Ascending aorta (tissue), 2 donors: ENCODE measurements at places on chromosomes 3 and 15. TPM values are rescaled to one million over a fixed set of nuclear protein-coding genes. Genes with fewer than 3 reads are reported as not detected.

DNA sequence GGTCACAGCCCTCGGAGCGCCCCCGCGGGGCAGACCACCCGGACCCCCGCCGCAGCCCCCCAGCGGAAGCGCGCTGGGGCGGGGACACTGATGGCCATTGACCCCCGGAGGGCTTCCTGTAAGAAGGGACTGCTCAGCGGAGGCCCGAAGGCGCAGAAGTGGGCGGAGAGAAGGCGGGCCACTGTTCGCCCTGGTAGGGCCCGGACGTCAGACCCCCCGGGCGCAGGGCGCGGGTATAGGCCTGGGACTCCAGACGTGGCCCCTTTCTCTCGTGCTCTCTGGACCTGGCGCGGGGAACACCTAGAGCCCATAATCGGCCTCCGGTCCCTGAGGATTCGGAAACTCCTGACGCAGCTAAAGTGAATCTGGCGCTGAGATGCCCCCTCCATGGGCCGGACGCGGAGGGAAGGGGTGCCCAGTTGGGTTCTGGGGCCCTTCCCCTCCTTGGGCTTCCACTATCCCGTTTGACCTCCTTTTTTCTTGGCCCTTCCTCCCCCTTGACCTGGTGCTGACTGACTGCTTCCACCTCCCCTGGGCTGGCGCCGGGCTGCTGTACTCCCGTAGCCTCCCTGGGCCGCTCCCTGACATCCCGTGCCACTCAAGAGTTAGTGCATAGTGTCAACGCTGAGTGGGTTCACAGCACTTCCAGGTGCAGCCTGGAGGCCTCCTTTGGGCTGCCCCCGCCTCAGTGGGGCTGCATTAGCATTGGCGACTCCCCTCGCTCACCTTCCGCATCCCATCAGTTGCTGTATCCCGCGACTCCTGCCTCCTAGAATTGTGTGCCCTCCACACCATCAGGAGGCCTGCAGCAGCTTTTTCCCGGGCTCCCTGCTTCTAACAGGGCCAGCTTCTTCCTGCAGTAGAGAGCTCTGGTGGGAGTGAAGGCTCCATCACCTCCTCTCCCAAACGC is 694 bp downstream of the ABTB1 start:
- H3K27me3 ChIP-seq = no peaks in the 10 kb centered on the region
- H3K27ac ChIP-seq = peak overlapping the region; percentile 78
- peak overlapping the region; percentile 89 for H3K4me3 ChIP-seq
- H3K4me1 ChIP-seq = peaks cover 13% of the 10 kb centered on the region

The LMAN1L gene
- not detected for total RNA-seq

- no peak for DNase-seq
- H3K27ac ChIP-seq = no peak overlapping the region
- H3K36me3 ChIP-seq = no peaks in the 10 kb centered on the region
- H3K27me3 ChIP-seq = no peaks in the 10 kb centered on the region
These were observed 32.0 kb upstream of the APEH start for GRCh38 chr3:49641921-49642707.

DNA sequence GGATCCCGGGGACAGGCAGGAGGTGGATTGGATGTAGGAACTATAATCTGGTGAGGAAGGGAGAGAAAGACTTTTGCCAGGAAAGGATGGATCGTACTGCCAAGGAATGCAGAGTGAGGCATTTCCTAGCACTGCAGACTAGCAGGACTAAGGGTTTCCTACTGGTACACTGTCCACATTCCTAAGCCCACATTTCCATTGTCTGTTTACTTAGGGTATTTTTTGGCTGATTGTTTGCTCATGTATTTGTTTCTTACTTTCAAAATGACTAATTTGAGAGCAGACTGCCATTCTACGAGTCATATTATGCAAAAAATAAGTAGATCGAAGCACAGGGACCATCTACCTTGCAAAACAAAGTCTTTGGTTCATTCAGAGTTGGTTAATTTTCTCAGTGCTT is 1029.5 kb upstream of the NR2F2 start:
- no peak overlapping the region for H3K4me3 ChIP-seq
- H3K36me3 ChIP-seq = no peaks in the 10 kb centered on the region
- peaks cover under 1% of the 10 kb centered on the region for H3K4me1 ChIP-seq
- peak overlapping the region; percentile 45 for H3K27ac ChIP-seq
- H3K27me3 ChIP-seq = no peaks in the 10 kb centered on the region

DNA sequence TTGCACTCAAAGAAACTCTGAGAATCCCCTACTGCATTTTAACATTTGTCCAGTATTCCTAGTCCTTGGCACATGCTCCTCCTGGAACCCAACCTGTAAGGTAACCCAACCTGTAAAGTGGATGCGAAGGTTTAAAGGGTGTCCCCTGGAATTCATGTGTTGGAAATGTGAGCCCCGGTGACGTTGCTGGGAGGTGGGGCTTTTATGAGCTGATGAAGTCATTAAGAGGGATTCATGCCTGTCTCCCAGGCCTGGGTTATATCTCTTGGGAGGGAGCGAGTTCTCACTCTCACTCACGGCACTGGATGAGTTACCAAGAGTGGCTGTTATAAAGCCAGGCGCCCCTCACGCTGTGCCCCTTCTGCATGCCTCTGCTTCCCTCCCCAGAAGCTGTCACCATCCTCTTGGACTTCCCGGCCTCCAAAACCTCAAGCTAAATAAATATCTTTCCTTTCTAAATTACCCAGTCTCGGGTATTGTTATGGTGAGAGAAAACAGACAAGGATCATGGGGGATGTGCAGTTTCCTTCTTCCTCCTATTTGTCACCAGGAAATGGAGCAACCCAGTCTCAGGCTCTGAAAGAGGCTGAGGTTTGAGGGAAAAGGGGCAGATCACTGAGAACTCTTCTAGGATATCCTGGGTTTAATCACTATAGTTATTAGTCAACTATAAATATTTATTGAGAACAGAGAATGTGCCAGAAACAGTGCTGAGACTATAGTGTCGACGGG is 7.6 kb downstream of the XXYLT1 start:
- no peak overlapping the region for H3K4me3 ChIP-seq
- no peak overlapping the region for H3K27ac ChIP-seq
- H3K4me1 ChIP-seq = no peaks in the 10 kb centered on the region
- H3K27me3 ChIP-seq = no peaks in the 10 kb centered on the region
- H3K36me3 ChIP-seq = no peaks in the 10 kb centered on the region

DNA sequence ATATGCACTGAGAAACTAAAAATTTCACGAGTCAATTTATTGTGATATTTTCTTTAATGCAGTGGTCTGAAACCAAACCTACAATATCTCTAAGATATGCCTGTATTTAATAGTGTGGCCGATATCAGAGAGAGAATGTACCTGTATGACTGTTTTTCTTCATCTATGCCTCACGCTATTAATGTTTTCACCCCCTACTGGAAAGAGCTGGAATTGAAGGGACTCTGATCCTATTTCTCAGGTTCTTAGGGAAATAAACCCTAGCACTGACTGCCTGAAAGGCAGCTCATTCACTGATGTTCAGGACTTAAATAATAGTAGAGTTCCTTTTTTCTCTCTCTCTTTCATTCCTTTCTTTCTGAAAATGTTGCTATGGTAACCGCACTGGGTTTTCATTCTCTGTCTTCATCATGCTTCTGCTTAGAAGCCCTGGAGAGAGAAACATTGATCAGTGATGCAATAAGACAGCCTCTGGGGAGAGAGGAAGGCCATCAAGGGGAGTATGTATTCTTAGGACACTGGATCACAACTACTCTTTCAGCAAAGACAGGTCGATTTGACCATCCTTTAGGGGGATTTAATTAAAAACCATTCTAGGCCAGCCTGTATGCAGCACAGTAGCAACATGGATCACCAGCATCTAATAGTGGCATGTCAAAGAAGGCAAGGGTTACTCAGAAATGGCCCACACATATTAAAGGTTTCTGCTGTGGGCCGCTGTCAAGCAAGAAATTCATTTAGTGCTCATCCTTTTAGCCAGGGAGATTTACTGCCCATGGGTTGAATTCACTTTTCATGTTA is 1135.7 kb downstream of the IGSF11 start:
- H3K4me3 ChIP-seq = no peak overlapping the region
- DNase-seq = no peak
- no peaks in the 10 kb centered on the region for H3K36me3 ChIP-seq
- H3K4me1 ChIP-seq = no peaks in the 10 kb centered on the region

DNA sequence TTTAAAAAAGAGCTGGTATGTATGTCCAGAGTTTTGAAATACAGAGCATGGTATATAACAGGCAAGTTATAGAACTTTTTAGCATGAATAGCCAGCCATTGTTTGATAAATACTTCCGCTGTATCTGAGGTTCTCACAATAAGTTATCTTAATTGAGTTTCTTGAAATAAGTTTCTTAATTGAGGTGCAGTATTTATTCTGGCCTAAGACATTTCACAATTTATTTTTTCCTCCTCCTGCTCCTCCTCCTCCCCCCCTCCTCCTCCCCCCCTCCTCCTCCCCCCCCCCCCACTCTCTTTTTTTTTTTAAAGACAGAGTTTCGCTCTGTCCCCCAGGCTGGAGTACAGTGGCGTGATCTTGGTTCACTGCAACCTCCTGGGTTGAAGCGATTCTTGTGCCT is 83.4 kb downstream of the VPS8 start:
- H3K36me3 ChIP-seq = no peaks in the 10 kb centered on the region
- no peak overlapping the region for H3K4me3 ChIP-seq
- no peak for DNase-seq
- H3K27me3 ChIP-seq = no peaks in the 10 kb centered on the region
